ENCODE measurements at places on chromosomes 5 and 9. TPM values are rescaled to one million over a fixed set of nuclear protein-coding genes. Genes with fewer than 3 reads are reported as not detected.

GRCh38 chr5:86971034-86971571 lies 296.6 kb upstream of the RASA1 start:
- no peak for DNase-seq

DNA sequence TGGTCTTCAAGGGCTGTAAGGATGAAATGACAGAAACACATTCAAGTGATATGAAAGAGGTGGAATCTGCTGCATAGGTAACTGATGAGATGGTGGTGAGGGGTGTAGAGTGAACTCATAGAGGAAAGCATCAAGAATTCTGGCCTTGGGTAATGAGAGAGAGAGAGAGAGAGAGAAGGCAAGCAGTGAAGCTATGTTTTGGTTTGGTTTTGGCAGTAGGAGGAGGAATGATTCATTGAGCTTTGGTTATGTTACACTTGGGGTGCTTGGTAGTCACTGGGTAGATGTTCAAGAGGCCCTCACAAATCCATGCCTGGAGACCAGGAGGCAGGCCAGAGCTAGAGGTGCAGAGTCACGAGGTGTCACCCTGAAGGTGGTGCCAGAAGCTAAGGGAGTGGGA lies 89.5 kb downstream of the EGFLAM start:
- DNase-seq: no peak

DNA sequence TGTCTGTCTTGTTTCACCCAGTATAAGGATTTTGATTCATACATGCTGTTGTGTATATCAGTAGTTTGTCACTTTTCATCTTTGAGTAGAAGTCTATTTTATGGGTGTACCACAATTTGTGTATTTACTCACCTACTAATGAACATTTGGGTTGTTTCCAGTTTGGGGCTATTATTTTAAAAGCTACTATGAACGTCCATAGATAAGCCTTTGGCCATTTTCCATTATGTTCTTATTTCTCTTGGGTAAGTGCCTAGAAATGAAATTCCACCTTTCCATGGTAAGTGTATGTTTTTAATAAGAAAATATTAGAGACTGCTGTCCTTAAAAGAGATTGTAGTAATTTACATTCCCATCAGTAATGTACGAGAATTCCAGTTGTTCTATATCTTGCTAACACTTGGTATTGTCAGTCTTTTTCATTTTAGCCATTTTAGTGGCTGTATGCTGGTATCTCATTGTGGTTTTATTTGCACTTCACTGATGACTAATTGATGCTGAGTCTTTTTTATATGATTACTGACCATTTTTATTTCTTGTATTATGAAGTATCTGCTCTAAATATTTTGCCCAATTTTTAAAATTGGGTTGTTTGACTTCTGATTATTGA lies 17.9 kb upstream of the PDE8B start:
- no peak for DNase-seq

Gene CHSY3
- total RNA-seq: 0.33 TPM

- DNase-seq: no peak
These were observed 454.2 kb upstream of the CLINT1 start for GRCh38 chr5:158313027-158313732.

Gene ENTREP1
- total RNA-seq: 0.30 TPM

Gene UGT3A1
- not detected for total RNA-seq

GRCh38 chr9:5515261-5515650 lies 4.9 kb downstream of the PDCD1LG2 start:
- no peak for DNase-seq

GRCh38 chr9:128374221-128374675 lies 3.1 kb downstream of the URM1 start:
- no peak for DNase-seq

GRCh38 chr9:21668516-21668915 lies 133.9 kb upstream of the MTAP start:
- DNase-seq: no peak

DNA sequence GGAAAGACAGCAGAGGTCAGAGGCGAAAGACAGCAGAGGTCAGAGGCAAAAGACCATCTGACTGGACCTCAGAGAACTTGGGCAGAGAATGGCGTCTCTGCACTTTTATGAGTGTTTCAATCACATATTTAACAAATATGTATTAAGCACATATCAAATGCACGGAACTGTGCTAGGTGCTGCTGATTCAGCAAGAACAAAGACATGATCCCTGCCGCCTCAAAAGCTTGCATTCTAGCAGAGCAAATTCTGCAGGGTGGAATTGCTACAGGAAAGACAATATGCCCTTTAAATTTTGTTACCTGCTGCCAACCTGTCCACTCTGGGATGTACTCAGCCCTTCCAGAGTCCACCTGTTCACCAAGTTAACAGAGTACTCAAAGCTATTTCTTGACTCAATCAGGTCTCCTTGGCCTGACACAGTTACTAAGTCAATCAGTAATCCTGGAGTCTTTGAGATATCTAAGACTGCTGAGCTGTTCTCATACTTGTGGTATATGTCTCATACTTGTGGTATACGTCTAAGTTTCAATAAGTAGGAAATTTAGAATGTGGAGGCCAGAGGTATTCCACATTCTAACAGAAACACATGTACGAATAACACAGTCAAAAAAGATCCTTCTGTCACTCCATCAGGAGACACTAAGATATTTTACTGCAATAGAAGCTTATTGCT lies 131.8 kb downstream of the GNAQ start:
- DNase-seq: no peak

DNA sequence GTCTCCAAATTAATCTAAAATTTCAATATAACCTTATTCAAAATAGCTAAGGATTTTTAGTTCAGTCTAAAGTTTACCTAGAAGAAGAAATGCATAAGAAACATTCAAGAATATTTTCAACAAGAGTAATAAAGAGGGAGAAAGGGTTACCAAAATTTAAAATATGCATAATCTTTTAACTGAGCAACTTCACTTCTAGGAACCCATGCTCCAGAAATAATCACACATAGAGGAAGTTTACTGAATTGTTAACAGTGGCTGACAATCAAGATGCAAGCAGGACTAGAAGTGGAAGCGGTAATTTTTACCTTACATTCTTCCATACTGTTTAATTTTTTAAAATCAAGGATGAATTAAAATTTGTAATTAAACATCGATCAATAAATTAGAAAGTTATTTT lies 1.9 kb downstream of the PJA2 start:
- DNase-seq: no peak

- DNase-seq: no peak
These were observed 173.4 kb downstream of the NR3C1 start for GRCh38 chr5:143229896-143230675.

DNA sequence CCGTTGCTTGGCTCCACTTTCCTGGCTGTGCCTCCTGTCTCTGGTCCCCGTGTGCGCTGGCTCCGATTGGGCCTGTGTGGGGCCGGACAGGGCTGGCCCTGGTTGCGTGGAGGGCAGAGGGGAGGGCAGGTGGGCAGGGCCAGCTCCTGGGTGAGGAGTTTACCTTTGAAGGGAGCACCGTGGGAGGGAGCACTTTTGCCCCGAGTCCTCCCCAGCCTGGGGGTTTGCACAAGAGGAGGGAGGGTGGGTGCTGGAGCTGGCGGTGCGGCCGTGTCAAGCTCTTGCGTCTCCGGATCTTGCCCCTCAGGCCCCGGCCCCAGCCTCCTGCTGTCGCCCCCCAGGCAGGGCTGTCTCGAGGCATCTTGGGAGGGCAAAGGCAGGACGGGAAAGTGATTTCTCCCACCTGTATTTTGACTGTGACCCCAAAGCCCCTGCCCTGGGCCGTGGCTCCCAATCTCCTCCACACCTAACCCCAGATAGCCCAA lies 48.3 kb upstream of the EXOC3 start:
- DNase-seq: no peak

Gene UBE2QL1
- not detected for total RNA-seq

- no peak for DNase-seq
These were observed 474.5 kb downstream of the ENC1 start for GRCh38 chr5:74166064-74166463.

Gene DMRT3
- total RNA-seq: not detected

DNA sequence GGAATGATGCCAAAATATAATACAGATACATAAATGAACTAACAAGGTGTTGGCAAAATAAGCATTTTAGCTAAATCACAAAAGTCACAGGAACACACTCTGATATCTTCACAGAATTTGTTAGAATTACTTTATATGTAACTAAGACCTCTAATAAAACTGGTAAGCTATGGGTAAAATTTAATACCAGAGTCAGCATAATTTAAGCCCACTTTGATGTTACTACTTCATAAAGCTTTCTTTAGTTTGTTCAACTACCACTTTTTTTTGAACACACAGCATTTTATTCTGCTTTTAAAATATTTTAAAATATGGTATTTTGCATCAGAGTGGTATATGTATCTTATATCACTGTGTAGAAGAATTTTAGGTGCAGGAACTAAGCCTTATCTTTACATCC lies 19.9 kb downstream of the PAIP1 start:
- no peak for DNase-seq

Gene IFNB1
- total RNA-seq: not detected

DNA sequence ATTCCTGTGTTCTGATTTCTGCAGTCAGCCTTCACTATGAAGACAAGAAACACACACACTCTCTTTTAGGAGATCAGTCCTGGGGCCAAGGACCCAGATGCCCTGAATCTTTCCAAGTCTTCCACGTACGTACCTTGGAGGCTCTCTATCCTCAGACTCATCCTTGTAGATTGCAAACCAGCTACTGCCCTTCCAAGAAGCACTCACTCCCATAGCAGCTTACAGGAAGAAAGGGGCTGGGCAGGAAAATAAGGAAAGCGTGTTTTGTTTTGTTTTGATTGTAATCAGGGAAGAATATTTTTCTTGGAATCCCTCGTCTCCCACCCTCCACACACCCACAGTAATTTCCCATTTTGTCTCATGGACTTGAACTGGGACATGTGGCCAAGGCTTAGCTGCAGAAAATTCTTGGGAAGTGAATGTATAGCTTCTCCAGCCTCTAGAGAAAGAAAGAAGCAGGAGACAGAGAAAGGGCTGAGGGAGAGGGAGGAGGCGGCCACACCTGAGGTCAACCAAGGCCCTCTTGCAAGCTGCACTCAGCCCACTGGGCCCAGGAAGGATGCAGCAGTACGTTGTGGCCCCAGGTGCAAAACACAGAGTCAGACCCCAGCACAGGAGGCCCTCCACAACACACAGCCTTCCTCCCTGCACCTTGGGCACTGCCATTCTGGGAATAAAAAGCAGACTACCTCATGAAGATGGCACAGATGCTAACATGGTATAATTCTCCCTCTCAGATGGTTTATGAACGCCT lies 29.9 kb downstream of the IRX2 start:
- DNase-seq: no peak

DNA sequence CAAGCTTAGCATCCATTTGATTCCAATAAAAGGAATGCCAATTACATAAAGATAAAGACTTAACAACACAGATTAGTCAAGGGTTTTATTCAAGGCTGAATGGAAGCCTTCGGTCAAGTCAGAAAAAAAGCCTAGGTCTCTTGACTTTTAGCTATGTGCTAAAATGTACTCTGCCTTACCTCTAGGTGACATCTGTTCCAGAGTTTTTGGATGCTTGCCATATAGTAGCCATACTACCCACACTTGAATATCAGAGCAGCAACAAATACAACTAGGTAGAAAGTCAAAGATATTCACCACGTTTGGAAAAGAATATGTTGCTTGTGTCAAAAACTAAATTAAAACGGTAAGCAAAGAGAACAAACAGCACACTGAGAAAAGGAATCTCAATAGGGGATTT lies 484.7 kb downstream of the ELAVL2 start:
- DNase-seq: no peak

Gene IDNK
- total RNA-seq: 1.7 TPM

- DNase-seq: no peak
These were observed 172.8 kb downstream of the NR3C1 start for GRCh38 chr5:143230676-143230996.

Gene CNTNAP3
- total RNA-seq: 4.6 TPM

DNA sequence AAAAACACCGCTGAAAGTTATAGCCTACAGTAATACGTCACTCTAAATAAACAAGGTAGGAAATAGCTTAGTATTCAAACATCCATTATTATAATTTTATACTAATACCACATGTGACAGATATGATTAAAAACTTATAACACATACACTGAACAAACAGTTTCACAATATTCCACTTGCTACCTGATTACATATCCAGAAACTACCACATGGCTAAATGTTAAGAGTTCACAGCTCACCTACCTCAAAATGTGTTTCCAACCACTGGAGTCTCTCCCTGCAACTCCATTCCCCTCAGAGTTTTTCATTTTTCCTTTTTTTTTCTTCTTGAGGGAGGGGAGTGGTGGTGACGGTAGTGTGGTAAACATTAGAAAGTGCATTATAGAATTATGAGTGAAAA lies 12.1 kb downstream of the RICTOR start:
- DNase-seq: no peak

Gene CD274
- total RNA-seq: 4.4 TPM

GRCh38 chr9:94906713-94907112 lies 180.2 kb downstream of the AOPEP start:
- DNase-seq: peak; percentile 9

Gene ALAD
- 33.3 TPM for total RNA-seq

- DNase-seq: peak; percentile 10
These were observed 54.4 kb downstream of the ZNF622 start for GRCh38 chr5:16411235-16411634.

Gene RLN2
- 2.9 TPM for total RNA-seq

Gene PCAT7
- total RNA-seq: 3.8 TPM

GRCh38 chr5:86981898-86982297 lies 285.8 kb upstream of the RASA1 start:
- no peak for DNase-seq

GRCh38 chr5:161847941-161848391 lies at the start of gene GABRA1:
Gene GABRA1 (plus strand): TSS chr5:161848120. CDS start chr5:161850811, 2,691 bp downstream.
- DNase-seq: no peak

Gene BTNL8
- total RNA-seq: not detected

Gene PAXX
- total RNA-seq: 54.9 TPM

- DNase-seq: no peak
These were observed 11.0 kb upstream of the MTMR12 start for GRCh38 chr5:32323741-32324140.

DNA sequence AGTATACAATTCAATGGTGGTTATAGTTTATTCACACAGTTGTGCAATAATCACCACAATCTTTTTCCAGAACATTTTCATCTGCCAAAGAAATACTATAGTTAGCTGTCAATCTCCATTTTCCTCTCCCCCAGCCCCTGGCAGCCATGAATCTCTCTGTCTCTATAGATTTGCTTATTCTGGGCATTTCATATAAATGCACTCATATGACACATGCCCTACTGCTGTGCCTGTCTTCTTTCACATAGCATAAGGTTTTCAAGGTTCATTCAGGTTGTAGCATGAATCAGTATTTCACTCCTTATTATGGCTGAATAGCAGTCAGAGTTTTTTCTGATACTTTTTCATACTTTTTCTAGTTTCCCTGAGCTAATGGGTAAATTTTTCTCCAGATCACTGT lies 127.6 kb downstream of the HSPA4 start:
- no peak for DNase-seq

DNA sequence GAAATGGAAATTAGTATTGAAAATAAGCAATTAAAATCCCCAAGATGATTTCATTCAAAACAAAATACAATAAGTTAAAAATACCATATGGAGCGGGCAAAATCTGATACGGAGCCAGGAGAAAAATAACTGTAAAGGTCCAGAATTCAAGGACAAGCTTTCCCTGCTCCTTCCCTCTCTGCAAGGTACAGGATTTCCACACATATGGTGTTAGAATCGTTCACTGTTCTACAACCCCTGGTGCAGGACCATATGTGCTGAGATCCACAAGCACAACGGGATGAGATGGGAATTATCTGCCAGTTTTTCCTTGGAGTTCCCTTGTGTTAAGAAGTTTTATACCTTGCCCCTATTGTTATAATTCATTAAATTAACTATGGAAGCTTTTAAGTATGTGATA lies 94.7 kb upstream of the DMAC1 start:
- DNase-seq: no peak

- no peak for DNase-seq
These were observed 63.4 kb downstream of the CD180 start for GRCh38 chr5:67133217-67133616.

- no peak for DNase-seq
These were observed 60.3 kb downstream of the MAPKAP1 start for GRCh38 chr9:125646621-125647100.

Gene CCIN
- total RNA-seq: not detected
